ENCODE measurements at places on chromosomes 11 and 22.

DNA sequence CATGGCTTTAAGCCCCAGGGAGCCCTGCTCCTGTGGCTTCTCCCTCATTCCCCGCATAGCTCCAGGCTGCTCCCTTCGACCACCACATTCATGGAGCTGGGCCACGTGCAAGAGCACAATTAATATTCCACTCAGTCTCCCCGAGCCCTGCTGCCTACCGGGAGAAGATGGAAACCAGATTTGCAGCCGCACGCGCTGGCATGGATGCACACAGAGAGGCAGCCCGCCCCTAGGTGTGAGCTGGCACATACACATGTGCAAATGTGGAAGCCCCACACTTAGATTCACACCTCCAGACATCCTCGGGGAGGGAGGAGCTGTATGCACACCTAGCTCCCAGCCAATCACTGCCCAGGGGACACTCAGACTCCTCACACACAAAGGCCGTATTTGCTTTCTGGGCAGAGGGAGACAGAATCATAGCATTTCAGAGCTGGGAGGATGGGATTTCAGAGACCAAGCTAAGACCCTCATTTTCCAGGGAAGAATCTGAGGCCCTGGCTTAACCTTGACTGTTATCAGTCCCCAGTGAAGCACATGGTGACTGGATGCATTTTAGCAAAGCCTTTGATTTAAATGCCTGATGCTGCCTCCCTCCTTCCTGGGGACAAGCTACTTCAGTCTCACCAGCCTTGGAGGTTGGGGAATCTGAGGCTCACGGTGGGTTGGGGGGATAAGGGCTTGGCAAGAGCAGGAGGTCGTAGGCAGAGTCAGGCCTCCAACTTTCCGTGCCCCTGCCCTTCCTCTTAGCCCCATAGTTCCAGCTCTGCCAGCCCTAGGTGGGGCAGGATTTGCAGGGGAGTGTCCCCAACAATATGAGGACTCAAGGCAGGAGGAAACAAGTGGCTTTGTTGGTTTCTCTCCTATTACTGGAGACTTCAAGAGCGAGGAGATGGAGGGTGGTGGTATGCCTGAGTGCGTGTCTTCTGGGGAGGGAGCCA, 5.3 kb upstream of the CREB3L1 start:
- peak; percentile 84 for DNase-seq

DNA sequence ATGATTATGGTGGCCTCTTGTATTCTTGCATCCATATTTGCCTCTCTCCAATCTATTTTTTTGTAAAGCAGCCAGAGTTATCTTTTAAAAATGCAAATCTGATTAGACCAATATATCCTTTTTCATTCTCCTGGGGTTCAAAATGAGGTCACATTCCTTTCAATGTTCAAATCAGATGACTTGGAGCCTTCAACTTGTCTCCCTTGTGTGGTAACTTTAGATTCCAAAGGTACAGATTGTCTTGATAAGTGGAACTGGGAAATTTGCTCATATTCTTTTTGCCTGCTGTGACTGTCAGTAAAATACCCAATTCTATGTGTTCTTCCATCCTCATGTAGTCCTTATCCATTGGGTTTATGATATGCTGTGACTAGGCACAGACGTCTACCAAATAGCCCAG, 15.1 kb upstream of the CAPRIN1 start:
- DNase-seq, result no peak

DNA sequence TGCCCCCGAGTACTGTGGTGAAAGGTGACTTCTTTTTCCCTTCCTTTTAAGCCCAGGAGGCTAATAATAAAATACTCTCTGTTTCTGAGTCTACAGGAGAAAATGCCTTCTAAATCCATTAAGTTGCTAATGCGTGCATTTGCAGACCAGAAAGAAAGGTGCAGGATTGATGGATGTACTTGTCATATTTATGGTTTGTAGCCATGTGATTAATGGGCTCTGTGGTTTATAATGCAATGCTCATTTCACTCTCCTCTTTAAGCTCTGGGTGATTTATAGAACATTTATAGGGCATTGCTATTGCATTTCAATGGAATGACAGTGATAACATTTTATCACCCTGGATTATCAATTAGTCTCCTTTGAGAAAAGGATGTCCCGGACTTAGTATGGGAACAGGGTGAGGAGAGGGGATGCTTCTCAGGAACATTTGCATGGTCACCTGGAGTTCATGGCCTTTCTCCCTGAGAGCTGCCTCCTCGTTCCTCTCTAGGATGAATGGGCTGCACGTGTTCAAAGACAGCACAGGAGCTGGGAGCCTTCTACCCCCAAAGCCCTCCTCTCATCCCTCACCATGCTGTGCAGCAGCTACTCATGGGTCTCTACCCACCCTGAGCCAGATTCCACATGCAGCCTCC, 82.8 kb upstream of the HMGXB4 start:
- peak; percentile 6 for DNase-seq

DNA sequence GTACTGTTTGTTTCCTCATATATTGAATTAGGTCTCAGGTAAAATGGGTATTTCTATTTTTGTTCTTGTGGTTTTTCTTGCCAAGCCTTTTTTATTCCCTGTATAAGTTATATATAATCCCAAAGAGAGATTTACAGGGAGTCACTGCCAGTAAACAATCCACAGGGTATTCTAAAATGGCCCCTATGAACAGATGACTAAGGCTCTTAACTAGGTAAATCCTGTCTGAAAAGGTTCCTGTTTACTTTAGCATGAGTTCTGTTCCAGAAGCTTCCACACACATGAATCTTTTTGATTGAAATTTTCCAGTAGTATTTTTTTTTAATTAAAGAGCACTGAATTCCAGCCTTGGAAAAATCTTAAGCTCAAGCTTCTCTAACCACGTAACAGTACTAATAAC, 552.8 kb upstream of the CCDC179 start:
- DNase-seq, result peak; percentile 11

DNA sequence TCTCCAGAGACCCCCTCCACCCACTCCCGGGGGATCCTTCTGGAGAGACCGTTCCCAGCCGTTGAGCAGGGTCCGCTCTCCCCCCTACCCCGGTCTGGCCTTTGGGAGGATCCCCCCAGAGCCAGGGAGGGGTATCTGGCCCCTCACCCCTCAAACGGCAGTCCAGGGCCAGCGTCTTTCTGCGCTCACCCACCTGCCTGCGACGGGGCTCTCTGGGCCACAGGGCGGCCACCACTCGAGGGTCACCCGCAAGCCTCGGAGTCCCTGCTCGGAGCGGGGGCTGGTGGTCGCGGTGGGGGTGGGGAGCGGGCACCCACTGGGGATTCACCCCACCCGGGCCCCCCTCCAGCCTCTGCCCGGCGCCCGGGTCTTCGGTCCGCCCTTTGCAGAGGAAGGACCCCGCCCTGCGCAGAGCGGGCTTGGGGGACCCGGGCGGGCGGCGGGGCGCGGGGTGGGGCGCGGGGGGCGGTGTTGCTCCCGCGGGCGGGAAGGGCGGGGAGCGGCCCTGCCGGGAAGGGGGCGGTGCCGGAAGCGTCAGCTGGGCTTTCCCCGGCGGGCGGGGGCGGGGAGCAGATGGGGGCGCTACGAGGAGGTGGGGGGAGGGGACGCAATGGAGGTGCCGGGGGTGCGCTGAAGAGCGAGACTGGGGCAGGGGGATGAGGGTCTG, 16.6 kb downstream of the CRELD2 start:
- peak; percentile 58 for DNase-seq

- DNase-seq, result no peak
Observed at GRCh38 chr11:93289782-93290463, 40.6 kb upstream of the DEUP1 start.

- no peak for DNase-seq
Observed at GRCh38 chr11:107577346-107577711, 11.8 kb upstream of the ALKBH8 start.

DNA sequence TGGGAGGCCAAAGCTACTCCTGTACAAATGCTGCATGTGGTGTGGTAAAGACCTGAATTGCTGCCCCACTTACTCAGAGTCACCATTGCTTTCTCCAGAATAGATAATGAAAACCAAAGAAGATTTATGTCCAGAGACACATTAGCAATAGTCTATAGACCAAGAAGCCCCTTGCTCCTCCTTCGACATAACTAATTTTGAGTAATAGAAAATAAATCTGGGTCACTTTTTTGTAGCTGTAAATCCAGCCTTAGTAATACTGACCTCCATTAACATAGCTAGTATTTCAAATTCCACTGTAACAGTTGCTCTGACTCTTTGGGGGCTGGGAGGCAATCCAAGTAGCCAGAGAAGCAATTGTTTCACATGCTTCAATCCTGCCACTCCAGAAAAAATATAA, 145.9 kb downstream of the MAML2 start:
- peak; percentile 80 for DNase-seq

DNA sequence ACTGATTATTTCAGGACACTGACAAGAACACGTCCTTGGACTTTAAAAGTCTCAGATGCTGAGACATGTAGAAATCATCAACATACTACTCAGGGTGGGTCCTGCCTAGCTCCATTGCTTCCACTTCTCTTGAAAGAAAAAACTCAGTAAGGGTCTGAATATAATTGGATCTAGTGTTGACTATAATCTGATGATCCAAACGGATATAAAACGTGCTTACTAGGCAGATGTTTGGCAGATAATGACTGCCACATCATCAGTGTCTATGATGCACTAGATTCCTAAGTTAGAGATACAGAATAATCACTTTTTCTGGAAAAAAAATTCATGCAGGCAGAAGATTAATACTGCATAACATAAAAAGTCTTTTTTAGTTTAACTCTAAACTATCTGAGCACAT, 21.6 kb downstream of the GUCY1A2 start:
- no peak for DNase-seq

GRCh38 chr11:94128291-94128745, 323 bp upstream of the PANX1 start:
- DNase-seq, result no peak

GRCh38 chr11:111797145-111797581, 31.0 kb upstream of the PPP2R1B start:
- DNase-seq, result peak; percentile 51

DNA sequence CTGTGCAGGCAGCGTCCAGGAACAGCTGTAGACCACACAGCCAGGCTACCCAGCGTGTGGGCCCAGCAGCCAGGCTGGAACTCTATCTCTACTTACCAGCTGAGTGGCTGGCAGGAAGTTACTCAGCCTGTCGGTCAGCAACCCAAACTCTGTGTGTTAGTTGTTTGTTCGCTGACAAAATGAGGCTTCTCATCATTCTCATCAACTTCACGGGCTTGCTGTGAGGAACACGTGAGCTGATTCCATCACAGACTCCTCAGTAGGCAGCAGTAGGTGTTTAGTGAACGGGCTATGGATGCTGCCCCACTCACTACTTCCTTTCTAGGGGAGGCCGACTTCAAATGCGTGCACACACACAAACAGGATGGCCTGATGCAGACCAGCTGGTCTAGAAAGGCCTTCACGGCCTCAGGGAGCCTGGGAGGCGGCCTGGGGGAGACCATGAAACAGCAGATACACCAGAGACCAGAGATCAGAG, 830 bp upstream of the SPDYC start:
- DNase-seq, result peak; percentile 23

- no peak for DNase-seq
Observed at GRCh38 chr22:29089507-29089906, 16.7 kb downstream of the KREMEN1 start.

DNA sequence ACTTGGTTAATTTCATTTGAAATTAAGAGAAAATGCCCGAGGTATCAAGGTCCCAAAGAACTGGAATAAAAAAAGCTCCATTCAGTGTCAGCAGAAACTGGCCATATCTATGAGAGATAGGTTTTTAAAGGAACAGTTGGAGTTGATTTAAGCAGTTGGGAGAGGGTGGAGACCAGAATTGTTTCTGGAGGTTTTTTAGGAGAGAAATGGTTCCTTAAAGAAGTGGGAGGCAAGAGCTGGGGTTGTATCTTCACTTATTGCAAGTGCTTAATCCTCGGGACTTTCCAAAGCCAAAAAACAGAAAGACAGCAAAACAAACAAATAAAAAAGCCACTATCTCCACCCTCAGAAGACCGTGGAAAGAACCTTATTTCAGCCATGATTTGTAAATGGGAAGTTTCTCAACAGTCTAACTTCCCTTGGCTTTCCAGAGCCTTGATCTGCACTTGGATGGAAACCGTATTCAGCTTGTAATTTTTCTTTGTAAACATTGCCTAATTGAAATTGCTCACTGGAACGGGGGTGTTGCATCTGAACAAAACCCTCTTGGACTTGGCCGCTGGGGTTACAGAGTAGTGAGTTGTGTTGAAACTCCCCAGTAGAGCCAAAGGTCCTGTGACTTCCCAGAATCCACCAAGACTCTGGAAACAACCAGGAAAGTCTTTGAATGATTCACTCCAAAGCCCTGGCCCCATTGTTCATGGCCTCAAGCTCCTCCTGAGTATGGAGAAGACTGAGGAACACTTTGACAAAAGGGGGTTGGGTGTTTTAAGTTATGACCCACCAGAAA, 115.6 kb downstream of the SLC1A2 start:
- no peak for DNase-seq

GRCh38 chr22:23621082-23621780, 10.9 kb downstream of the DRICH1 start:
- DNase-seq, result no peak

Measured in fibroblast of upper back skin (primary cell).